ENCODE measurements at places on chromosomes 2 and 18.

- DNase-seq, result no peak
Observed at GRCh38 chr2:42879121-42879705, 86.8 kb upstream of the HAAO start.

DNA sequence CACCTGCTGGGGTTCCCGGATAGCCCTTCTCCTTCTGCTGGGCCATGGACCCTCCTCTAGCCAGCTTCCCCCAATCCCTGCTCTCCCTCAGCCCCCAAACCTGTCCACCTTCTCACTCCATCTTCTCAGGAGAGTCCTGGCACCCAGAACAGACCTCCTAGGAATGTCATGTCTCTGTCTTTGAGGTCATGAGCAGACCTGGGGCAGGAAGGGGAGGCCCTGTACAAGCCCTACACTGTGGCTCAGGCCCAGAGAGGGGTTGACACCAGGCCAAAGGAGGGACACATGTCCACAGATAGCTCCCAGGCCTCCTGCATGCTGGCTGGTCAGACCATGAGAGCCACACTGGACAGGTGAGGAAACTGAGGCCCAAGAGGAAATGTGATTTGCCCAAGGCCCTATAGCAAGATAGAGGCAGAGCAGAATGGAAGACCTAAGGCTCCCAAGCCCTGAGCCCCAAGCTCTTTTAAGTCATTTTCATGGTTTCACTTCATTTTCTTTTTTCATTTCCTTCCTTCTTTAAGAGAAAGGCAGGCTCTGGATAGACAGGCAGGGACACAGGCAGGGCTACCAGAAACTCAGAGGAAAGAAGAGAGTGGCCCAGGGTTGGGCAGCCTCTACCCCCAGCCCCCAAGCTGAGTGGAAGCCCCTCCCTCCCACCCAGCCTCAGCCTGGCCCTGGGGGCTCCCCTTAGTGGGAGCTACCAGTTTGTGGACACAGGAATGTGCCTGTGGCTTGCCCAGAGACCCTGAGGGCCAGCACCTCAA lies 159.7 kb downstream of the SMAD7 start:
- no peak for DNase-seq

GRCh38 chr2:129237966-129238725 lies 741.3 kb upstream of the RAB6C start:
- DNase-seq, result no peak

DNA sequence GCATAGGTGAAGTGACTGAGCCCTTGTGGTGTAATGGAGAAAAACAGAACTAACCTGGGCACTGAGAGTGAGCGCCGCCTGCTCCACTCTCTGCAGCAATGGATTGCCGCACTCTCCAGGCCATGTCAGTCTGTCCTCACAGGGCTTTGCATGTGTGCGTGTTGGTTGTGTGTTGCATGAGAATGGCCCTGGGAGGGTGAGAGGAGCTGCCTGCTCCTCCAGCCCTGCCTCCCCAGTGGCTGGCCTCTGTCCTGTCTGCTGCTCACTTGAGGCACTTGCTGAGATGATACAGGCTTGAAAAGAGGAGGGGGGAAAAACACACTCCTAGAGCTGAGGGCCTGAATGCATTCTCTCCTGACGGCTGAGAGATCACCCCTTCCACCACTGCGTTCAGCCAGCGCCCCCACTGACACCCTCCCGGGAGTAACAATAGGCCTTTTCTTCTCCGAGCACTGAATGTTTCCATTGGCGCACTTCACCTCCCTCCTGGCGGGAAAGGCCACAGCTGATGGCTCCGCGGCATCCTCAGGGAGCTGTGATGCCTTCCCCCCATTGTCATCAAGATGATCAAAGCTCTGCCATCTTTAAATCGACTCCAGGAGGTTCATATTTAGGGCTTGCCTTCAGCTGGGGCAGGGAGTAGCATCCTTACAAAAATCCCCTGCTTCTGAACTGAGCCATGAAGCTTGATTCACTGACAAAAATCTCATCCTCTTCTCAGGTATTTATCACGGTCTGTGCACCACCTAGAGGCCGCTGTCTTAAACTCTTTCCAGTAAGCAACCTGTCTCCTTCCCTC lies 49.9 kb upstream of the DAPL1 start:
- DNase-seq, result no peak

- DNase-seq, result no peak
Observed at GRCh38 chr2:161576421-161576820, 47.8 kb upstream of the SLC4A10 start.

DNA sequence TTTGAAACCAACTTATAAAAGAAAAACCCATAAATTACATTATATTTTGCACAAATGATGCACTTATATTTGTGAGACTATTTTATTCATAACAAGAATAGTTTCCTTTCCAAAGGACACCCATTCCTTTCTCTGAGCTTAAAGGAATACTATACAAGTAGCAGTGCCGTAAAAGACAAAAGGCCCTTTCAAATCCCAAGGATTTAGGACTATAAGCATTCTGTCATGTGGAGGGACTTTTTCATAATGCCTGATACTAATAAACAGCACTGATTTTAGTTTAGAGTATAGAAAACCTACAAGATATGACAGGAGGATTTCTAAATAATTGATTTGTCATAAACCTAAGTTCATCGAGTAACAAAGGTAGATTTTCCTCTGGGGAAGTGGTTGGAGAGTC lies 1134.2 kb upstream of the ZEB2 start:
- no peak for DNase-seq

DNA sequence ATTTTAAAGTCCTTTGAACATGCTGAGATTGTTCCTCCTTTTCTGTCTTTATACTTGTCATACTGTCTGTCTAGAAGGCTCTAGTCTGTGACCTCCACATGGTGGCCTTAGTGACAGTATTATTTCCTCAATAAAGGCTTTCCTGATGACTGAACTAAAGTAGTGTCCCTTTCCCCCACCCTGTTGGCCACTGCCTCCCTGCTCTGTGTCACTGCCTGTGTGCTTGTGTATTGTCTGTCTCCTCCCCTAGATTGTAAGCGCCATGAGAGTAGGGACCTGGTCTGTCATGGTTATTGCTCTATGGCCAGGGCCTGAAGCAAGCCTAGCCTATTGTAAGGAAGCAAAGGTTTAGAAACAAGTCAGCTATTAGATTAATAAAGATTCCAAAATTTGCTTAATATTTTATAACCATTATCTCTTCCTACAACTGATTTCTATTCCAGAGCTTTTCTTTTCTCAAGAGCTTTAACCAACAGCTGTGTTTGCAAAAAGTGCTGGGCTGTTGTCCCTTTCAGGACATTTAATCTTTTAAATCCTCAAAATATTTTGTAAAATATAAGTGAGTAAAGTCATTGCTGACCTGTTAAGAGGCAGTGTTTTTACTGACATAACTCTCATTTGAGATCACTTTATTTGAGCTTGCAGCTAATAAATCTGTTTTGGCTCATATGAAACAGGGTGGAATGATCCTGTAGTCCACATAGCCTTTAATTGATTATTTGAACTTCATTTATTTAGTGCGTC lies 35.5 kb downstream of the DIS3L2 start:
- DNase-seq, result no peak

GRCh38 chr2:165197346-165197745 lies 6.5 kb downstream of the SCN3A start:
- DNase-seq, result no peak

DNA sequence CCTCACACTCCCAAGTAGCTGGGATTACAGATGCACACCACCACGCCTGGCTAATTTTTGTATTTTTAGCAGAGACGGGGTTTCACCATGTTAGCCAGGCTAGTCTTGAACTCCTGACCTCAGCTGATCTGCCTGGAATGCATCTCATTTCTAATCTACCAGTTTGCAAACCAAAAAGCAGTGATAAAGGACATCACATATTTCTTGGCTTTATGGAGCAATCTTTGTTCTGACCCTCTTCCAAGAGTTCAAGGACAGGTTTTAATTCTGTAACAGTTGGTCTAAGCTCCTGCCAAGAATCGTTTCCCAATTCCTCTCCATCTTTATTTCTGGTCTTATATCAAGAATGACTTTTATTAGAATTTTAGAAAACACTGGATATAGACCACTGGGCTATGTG lies 67.7 kb downstream of the SLC40A1 start:
- DNase-seq, result no peak

DNA sequence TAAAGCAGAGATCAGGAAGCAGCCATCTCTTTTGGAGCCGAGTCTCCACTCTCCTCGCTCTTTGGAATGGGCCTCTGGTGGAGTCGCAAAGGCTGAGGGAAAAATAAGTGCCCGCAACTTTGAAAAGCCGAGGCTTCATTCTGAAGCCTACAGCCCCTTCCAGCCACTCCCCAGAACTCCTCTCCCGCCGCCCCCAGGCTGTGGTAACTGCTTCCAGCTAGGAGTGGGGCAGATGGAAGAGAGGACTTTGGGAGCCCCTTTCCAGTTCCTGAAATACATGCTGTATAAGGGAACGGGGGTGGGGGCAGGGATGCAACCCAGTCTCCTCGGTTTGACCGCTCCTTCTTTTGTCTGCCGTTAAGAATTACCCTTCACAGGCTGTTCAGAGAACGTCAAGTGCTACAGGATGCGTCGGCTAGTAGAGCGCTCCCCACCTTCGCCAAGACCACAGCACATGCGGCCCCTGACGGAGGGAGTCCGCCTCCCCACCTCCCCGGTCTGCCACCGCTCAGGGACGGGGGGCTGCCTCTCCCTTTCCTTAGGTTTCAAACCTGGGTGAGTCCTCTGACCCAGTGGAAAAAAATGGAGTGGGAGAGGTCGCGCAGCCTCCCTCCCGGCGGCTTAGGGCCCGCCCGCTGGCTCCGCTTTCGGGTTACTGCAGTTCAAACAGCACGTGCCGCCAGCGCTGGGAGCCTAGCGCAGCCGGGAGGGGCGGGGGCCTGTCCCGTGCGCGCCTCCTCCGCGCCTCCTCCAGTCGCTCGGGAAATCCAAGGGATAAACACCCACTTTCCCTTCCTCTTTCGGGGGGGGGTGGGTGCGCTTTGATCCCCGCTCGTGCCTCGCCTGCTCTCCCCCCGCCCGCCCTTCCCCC lies 4.9 kb downstream of the CYP26B1 start:
- DNase-seq, result no peak

DNA sequence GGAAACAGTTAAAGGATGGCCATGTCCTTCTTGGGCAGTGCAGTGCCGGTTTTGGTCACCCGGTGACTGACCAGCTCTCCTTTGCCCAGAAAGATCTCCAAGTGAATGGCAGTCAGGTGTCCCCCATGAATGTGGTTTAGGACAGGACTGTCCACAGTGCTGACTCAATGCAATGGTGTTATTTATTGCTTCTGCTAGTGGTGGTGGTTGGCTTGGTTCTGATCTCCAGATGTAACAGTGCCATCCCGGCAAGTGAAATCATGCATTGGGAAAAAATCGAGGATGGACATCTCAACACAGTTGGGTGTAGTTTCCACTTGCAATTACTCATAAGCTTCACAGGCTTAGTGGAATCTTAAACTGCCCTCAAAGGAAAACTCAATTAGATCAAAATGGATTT lies 81.9 kb downstream of the TGOLN2 start:
- DNase-seq, result no peak

DNA sequence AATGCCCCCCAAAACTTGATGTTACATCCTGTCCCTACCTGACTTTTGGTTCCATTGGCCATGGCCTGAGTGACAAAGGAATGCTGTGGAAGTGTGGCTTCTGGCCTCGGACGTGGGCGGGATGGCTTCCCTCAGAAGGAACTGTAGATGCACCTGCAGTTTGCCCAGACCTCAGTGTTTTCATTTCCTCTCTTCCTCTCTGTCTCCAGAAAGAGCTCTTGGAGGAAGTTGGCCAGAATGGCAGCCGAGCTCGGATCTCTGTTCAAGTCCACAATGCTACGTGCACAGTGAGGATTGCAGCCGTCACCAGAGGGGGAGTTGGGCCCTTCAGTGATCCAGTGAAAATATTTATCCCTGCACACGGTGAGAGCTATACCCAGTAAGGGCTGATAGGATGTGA lies 61.0 kb upstream of the TMEM87B start:
- no peak for DNase-seq

GRCh38 chr2:214261683-214262082 lies 149.2 kb upstream of the VWC2L start:
- DNase-seq, result no peak

- DNase-seq, result no peak
Observed at GRCh38 chr2:42964439-42965083, 172.2 kb upstream of the HAAO start.

GRCh38 chr2:6973895-6974545 lies 56.8 kb downstream of the RNF144A start:
- no peak for DNase-seq

DNA sequence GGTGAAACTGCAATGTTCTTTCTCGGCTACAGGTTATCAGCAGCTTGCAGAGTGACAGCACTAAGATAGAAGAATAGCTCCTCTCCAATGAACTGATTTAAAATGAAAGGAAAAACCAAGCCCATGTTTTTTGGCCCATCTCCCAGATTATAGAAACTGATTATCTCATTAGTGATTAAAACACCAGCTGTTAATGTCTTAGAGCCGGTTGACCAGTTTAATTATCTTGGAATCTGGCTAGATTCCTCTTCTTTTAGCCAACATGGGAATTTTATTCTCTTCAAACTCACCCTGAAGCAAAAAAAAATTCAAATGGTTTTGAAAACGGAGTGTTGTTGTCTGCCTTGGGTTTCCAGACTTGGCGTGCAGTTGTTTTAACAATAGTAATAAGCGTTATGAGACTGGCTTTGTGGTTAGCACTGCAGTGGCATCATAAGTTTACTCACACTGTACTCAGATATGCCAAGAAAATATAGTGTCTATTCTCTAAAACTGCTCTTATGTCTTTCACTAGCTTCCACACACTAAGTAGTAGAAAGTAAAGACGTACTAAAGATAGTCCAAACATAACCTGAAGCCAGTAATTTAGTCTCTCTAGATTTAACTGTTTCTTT lies 665.3 kb downstream of the STK39 start:
- DNase-seq, result no peak

GRCh38 chr2:184555352-184555751 lies 43.0 kb upstream of the ZNF804A start:
- no peak for DNase-seq

GRCh38 chr2:229330952-229331351 lies 59.9 kb upstream of the PID1 start:
- no peak for DNase-seq

DNA sequence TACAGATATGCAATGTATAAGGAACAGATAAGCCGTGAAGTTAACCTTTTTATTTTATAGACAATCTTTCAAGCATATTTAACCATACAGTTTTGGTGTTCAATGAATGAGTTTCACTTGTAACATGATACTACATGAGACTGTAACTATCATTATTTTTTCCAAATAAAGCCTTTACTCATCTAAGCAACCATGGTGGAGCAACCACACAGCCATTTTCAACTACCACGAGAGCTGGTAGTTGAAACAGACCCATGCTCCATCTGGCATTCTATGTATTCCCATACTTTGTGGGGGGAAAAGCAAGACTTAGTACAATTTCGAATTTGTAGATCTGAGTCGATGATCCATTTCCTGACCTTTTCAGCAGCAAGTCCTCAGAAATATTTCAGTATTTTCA lies 159.3 kb upstream of the RND3 start:
- no peak for DNase-seq

GRCh38 chr18:12749121-12749520 lies 46.3 kb downstream of the PSMG2 start:
- DNase-seq, result no peak

GRCh38 chr2:165373278-165374010 lies 96.1 kb upstream of the CSRNP3 start:
- no peak for DNase-seq

DNA sequence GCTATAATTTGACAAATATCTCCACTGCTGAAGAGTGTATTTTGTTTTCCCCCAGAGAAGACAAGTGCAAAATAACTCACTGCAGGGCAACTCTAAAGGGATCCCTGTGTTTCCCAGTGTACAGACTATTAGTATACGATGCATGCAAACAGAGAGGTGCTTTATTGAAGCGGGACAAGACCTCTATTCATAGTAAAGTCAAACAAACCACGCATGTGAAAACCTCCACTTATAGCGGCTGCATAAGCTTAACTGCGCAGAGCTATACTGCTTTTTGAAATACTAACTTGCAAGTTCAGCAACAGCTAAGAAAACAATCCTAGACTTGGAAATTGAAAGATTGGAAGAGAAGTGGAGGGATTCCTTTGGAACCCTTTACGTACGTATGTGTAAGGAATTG lies 15.6 kb downstream of the RNF144A start:
- no peak for DNase-seq
